ENCODE measurements at places on chromosomes 6 and 20. TPM values are rescaled to one million over a fixed set of nuclear protein-coding genes. Genes with fewer than 3 reads are reported as not detected.

The IL17A gene
- total RNA-seq: not detected

The KCNQ5 gene
- total RNA-seq: 2.6 TPM

The PHACTR3 gene
- total RNA-seq: not detected

The SALL4 gene
- total RNA-seq: 0.36 TPM

The LIN28B gene
- not detected for total RNA-seq

The SLC17A4 gene
- total RNA-seq: not detected

The SLC4A11 gene
- 0.49 TPM for total RNA-seq

The CCND3 gene
- total RNA-seq: 28.1 TPM

The SERPINB6 gene
- total RNA-seq: 102 TPM

The CCDC170 gene
- 0.82 TPM for total RNA-seq

DNA sequence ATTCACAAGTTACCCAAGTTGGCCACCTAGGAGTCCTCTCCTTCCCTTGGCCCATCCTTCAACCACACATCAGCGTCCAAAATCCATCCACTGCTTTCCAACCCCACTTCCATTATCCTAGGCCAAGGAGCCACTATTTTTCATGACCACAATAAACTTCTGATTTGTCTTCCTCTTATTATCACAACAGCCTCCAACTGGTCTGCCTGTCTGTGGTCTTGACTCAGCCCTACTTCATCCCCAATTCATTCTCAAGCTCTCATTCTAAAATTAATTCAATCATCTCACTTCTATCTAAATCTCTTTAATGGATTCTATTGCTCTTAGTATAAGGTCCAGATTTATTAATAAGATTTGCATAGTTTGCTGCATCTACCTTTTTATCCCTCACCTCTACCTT lies 189.0 kb upstream of the PRDM1 start:
- no peak for DNase-seq

DNA sequence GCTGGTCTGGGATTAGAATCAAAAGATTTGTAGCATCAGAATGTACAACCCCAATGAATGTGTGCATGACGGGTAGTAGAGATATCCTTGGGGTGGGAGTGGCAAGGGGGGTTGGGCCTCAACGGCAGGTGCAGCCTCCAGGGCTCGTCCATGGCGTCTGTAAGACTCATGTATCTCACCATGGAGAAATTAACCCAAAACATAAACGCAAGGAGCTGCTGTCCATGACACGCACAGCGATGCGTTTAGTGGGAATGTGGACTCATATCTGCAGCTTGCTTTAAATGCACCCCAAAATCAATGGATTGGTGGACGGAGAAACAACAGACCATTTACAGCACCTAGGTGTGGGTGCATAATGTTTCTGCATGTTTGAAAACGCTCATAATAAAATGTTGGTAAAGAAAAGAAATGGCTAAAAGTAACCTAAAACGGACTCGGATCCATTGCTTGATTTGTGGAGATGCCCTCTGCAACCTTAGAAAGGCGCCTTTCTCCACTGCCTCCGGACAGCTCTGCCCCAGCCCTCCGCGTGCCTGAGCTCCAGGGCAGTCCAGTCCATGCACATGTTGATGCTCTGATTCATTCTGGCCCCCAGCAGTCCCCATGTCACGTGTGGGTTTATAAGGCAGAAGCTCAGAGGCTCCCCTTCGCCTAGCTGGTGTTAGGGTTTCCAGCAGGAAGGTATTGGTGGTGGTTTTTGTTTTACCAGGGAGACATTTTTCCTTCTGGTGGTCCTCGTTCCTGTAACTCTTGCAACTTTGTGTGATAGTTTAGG lies 24.5 kb downstream of the PYGB start:
- DNase-seq: no peak

GRCh38 chr20:52727740-52728456 lies 244.3 kb upstream of the TSHZ2 start:
- no peak for DNase-seq

- DNase-seq: no peak
Observed at GRCh38 chr6:119960036-119960435, 610.5 kb upstream of the MAN1A1 start.

DNA sequence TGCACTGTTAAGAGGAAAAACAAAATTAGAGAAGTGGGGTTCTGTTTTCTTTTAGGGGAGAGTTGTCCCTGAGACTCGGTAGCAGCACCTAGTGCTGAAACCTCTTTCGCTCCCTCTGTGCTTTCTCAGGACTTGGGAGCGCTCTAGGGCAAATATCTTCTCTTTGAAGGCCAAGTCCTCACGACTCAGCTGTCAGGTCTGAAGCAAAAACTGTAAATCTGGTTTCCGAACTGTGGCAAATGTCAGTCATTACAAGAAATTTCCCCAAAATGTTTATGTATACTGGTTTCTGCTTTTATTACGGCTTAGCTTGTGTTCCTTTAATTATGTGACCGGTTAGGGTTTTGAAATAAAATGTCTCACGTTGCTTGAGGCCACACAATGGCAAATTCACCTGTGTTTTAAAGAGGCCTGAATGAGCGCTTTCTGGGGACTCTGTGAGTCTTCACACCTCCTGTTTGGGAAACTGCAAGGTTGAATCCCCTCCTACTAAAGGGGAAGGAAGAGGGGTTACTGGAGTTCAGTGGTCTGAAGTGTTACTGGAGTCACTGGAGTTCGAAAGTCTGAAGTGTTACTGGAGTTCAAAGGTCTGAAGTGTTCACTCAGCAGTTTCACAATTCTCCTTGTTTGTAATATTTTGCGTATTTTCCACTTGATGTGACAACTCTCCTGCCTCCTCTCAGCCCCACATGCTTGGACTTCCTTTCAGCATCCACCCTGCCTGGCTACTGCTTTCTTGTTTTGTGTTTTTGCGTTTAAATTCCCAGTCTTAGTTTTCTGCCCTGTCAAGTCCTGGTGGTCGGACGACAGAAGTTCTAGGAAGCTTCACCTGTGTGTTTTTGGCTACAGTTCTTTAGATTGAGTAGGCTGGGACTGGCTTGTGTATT lies 1.6 kb downstream of the SMPDL3A start:
- peak; percentile 17 for DNase-seq

DNA sequence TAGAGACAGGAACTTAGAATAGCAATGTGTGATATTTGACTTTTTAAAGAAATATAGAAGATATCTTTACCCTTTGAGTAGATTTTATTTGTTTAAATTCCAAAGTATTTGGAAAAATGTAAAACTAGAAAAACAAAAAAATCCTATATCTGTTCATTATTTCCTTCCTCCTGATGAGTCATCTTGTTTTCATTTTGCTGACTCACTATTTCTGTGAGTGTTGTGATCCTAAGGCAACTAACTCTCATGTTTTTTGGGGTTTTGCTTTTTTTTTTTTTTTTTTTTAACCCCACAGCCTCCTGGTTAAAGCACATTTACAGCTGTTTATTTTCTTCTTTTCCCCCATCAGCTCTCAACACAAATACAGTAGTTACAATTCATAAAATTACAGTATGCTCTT lies 37.8 kb upstream of the THEMIS start:
- peak; percentile 67 for DNase-seq

- peak; percentile 53 for DNase-seq
Observed at GRCh38 chr20:62818592-62819493, 2.0 kb downstream of the COL9A3 start.

DNA sequence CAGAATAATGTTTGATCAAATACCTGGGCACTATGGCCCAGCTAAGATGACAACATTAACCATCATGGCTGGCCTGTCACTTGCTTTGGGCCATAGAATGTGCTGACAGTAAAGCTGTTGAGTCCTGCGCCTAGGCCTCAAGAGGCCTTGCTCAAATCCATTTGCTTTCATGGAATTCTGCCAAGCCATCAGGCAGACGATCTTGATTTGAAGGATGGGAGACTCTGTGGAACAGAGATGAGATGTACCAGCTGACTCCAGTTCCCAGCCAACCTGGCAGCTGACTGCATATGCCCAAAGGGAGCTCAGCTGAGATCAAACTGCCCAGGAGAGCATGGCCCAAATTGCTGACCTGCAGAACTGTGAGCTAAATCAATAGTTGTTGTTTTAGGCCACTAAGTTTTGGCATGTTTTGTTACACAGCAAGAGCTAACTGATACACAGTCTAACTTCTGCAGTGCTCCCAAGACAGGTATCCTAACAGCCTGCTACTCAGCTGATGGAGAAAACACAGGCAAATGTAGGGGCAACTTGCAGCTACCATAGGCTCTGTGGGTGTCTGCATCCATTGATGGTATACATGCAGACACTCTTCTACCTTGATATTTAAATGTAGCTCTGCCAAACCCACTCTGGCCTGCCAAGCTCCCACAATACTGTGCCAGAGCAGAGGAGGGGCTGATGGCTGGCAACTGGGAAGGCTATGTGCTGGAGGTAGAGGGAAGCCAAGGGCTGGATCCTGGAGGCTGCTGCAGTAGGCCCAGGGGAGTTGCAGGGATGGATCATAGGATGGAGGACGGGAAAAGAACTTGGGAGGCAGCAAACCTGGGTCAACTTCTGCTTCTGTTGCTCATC lies 55.2 kb upstream of the RNF24 start:
- DNase-seq: no peak

GRCh38 chr6:52390361-52390727 lies 28.4 kb downstream of the PAQR8 start:
- peak; percentile 55 for DNase-seq

DNA sequence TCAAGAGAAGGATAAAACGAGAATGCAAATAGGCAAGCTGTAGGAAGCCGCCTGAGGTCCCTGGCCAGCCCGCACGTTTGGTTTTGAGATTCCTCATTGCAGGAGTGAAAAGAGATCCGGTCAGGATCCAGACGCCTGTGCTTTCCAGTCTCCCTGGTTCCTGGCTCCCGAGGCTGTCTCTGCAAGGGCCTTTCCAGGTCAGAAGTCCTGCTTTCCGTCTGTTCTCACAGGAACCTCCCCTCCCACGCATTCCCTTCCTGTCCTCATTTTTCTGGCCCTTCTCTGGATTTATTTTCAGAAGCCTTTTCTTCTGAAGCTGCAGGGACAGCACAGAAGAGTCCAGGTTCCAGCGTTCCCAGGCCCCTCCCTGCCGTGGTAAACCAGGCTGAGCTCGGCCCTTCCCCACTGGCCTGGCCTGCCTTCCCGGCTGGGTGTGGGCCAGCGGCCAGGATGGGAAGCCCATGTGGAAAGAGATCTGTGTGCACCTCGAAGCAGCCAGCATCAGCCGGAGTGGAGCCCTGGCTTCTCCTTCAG lies 54.0 kb downstream of the TMEM242 start:
- peak; percentile 78 for DNase-seq

- peak; percentile 64 for DNase-seq
Observed at GRCh38 chr6:33702345-33702977, 9.0 kb downstream of the UQCC2 start.

DNA sequence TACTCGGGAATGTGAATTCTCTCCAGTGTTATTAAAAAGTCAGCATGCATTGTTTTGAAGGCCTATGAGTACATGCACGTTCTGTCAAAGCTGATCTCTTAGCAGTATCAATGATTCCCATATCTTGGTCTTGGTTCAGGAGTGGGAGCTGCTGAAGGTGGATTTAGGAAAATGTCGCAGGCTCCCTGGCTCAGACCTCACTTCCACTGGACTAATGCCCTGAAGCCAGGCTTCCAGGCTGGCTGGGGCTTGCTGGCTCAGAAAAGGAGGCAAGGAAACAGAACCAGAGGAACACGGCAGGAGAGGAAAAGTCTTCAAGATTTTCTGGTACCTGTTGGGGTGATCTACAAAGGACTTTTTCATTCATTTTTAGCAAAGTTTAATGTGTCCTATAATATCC lies 81.6 kb downstream of the OLIG3 start:
- DNase-seq: peak; percentile 39

- no peak for DNase-seq
Observed at GRCh38 chr6:136510299-136510698, 39.9 kb downstream of the MAP7 start.

GRCh38 chr6:95423331-95423730 lies 154.0 kb upstream of the MANEA start:
- no peak for DNase-seq

DNA sequence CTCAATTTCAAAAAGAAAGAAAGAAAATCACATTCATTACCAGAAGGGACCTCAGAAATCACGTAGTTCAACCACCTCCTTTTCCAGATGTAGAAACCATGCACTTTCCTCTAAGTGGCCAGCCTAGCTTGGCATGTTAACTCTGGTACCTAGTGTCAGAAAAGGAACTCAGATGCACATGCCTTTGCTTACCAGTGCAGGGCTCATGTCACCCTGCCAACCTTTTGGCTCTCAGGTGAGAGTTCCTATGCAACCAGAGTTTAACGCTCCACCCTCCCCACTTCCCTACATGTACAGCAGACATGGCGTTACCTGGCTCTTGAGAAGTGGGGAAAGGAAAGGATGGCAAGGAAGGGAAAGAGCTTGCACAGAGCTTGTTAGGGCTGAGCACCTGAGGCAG lies 16.3 kb upstream of the IL17F start:
- DNase-seq: no peak

DNA sequence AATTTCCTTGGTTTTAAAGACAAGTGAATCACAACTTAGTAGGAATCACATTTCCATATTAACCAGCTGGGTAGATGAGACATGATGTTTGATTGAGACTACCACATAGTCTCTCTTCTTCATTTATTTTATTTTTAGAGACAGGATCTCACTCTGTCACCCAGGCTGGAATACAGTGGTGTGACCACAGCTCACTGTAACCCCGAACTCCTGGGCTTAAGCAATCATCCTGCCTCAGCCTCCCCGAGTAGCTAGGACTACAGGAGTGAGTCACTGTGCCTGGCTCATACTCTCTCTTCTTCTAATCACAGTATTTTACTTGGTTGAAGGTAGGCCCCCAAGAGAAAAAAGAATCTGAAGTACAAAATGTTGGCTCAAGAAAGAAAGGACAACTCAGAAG lies 80.2 kb upstream of the ASF1A start:
- DNase-seq: peak; percentile 24

GRCh38 chr6:63561288-63561687 lies 11.0 kb upstream of the LOC128125822 start:
- no peak for DNase-seq

- DNase-seq: no peak
Observed at GRCh38 chr20:10490706-10491105, 55.6 kb downstream of the SLX4IP start.

GRCh38 chr20:31523361-31524283 lies 9.4 kb downstream of the HM13 start:
- peak; percentile 84 for DNase-seq

- no peak for DNase-seq
Observed at GRCh38 chr6:132304891-132305305, 96.4 kb downstream of the MOXD1 start.

DNA sequence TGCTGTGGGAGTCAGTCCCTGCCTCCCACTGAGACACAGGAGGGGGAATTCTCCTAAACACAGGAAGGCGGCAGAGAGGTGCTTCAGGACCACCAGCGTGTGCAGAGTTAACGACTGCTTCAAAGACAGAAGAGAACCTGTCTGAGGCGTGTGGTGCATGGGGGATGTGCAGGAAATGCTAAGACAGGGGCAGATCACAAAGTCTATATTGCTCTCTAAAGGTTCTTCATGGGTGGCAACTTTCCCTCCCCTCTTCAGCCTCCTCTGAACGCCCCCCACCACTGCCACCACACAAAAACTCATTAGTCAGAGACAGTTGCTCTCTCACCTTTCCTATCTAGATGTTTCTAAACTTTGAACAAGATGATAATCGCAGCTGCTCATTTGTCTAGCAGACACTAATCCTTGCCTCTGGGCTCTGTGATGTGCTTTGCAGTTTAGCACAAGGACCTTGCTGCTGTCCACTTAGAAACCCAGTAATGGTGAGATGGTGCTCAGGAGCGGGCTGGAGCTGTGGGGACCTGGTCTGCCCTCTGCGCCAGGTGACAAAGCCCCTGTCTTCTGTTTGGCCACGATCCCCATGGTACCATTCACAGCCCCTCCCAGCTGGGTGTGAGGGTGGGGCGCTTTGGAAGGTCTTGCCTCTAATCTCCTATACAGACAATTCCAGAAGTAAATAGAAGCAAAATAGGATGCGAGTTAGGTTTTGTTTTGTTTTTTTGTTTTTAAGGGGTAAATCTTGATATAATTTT lies 219.6 kb downstream of the NRN1 start:
- no peak for DNase-seq
